Fibroblast of skin of abdomen (primary cell): ENCODE measurements at places on chromosomes 5 and 9.

DNA sequence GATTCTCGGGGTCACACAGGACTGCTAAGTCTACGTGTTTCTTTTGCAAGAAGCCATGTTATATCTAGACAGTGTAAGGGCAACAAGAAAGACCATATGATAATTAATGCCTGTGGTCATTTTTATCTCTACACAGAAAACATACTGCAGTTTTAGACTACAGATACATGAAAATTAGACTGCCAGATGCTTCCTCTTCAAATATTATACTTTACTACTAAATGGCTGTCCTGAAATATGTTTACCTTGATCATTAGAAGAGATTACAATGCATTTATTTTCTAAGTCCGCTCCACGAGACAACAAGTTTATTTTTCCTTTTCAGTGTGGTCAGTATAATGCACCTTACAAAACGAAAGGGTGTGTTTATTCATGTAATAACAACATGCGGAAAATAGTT is 147.6 kb downstream of the KIAA0825 start:
- DNase-seq, result no peak

- no peak for DNase-seq
These were observed 594.1 kb upstream of the FTMT start for GRCh38 chr5:121257621-121258020.

- no peak for DNase-seq
These were observed 137.0 kb downstream of the PAX5 start for GRCh38 chr9:36897019-36897418.

DNA sequence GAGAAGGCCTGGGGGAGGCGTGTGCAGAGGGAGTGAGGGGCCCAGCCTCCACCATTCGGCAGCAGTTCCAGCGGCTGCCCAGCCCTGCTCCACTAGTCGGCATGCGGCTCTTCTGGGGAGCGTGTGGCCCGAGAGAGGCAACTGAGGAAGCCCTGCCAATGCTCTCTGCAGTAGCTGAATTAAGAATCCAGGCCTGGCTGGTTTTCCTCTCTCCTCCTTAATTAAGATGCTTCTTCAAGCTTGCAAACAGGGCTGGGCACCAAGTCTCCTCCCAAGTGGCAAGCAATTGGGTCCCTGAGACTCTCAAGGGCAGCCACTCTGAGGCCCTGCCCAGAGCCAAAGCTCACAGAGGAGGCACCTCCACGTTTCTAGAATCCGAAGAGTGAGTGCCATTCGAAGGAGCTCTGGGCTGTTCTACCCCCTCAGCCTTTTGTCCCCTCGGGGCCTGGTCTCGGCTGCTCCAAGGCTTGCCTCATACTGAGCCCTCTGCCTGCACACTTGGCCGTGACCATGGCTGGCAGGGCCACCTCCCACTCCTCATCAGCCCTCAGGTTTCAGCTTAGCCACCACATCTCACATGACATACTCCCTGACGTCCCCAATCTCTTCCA is 75.4 kb upstream of the LRRTM2 start:
- no peak for DNase-seq

DNA sequence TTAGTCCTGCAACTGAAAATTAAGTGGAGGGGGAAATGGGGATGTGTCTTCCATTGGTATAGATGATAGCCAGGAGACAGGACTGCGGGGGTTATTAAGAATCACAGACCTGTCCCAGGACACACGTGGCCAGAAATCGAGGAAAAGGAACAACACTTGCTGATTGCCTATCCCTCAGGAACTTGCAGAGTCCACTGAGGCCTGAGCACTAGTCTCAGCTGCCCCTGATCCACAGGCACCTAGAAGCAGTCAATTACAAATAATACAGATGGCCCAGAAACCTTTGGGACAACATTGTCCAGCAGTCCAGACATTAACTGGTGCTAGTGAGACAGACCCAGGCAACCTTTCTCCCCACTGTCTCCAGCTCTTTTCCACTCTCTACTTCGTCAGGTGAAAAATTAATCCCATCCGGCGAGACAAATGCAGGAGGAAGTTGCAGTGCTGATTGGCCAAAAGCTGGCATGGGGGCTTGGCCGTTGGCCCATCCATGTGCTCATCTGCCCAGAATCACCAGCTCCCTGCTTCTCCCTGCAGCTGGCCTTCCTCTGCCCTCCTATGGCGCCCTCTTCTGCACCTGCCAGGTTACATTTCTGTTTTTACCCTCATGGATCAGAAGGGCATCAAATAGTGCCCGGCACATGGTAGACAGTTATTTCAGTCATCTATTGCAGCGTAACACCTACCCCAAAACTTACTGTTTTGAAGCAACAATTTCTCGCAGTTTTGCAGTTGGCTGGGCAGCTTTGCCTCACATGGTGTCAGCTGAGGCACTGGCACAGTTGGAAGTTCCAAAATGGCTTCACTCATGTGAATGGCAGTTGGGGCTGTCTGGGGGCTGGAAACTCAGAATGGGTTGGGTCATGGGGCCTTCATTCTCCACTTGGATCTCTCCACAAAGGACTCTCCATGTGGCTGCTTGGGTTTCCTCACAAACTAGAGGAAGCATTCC is 3.6 kb upstream of the B4GALT1 start:
- no peak for DNase-seq

GRCh38 chr9:137313326-137313936 is 11.4 kb upstream of the NRARP start:
- DNase-seq, result no peak
